ELR (cell line): ENCODE measurements at places on chromosomes 5 and 9.
A peak's percentile ranks its signal among the peaks of the same experiment; 100 is the strongest.

GRCh38 chr5:94793113-94793815, 174.8 kb downstream of the SLF1 start:
- DNase-seq, result peak; percentile 87

DNA sequence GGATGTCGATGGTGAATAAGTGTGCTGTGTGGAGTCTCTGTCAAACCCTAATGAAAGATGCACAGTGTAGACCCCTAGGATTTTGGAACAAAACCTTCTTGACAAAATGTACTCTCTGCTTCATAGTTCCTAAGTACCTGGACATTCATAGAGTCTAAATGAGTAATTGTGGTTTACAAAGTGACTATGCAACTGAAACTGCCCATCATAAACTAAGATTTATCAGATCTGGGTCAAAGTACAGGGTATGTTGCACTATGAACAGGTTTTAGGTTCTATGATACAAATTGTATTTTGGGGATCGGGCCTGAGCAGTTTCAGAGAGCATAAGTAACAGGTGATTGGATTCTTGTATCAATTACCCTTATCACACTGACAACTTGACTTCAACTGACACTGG, 79.4 kb downstream of the LURAP1L start:
- DNase-seq, result peak; percentile 24

GRCh38 chr5:969408-969839, 39.2 kb upstream of the NKD2 start:
- DNase-seq, result peak; percentile 23

- no peak for DNase-seq
Measured at GRCh38 chr5:36276864-36277263, 24.8 kb downstream of the RANBP3L start.

DNA sequence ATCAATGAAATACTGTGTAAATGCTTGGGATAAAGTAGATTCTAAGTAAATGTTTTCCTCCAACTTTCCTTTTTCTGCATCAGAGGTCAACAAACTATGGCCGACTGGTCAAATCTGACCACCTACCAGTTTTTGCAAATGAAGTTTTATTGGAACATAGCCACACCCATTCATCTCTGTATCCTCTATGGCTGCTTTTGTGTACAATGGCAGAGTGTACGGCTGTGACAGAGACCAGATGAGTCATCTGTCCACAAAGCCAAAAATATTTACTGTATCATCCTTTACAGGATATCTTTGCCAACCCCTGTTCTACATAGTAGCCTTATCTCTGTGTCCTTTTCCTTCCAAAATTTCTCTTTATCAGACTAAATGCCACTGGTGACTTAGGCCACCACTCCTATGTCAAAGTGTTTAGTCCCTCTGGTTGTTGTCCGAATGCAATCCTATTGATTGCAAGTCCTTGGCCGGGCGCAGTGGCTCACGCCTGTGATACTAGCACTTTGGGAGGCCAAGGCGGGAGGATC, 218.4 kb upstream of the KLF4 start:
- peak; percentile 79 for DNase-seq

GRCh38 chr5:75010838-75011237, 41.5 kb downstream of the GCNT4 start:
- DNase-seq, result no peak

DNA sequence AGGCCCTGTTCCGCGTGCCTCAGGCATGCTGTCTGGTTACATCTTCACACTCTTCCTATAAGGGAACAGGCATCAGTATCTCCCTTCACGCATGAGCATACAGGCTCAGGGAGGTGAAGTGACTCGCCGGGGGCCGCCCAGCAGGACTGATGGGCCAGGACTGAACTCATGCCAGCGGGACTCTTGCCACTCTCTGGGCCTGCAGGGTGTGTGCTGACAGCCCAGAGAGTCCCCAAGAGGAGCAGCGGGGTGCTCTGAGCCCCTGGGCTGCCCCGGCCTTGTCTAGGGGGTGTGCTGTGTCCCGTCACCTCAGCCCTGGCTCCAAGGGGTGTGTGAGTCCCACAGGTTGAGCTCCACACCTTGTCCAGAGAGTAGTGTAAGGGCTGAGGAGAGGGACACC, 9.9 kb downstream of the KCNT1 start:
- DNase-seq, result no peak

DNA sequence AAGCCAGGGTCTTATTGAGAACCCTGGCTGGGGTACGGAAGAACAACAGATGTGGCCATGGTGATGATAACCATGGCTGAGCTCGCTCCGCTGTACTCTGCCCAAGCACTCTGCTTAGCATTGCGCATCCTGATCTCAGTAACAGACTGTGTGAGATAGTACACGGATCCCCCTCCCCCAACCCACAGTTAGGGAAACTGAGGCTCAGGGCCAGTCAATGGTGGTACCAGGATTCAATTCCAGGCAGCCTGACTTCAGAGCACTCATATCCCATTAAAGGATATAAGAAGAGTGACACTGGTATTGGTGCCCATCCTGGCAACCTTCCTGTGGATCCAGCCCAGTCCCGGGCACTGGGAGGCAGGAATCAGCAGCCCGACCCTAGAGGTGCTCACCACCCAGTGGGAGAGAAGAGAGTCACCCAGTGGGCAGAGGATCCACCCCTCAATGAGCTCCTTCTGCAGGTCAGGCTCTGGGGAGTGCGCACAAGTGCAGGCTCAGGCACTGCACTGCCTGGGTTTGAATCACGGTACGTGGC, 26.5 kb upstream of the KIF12 start:
- DNase-seq, result no peak

GRCh38 chr5:73451224-73452130, 2.9 kb upstream of the FOXD1 start:
- DNase-seq, result peak; percentile 75

GRCh38 chr5:37900692-37901091, 60.9 kb upstream of the GDNF start:
- peak; percentile 74 for DNase-seq

DNA sequence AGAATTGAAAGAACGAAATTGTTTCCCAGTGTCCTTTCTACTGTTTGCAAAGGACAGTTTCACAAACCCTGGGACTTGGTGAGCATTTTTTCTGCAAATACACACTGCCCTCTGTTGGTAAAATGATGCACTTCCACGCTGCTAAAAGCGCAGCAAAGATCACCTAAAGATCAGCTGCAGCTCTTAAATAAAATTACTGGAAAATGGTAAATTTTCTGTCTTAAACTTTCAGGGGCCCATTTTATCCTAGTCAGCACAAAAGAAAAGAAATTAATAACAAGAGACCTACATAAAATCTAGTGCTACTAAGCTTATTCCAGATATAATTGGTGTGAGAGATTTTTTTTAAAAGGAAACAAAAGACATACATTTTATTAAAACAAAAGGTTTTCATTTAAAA, 566.0 kb downstream of the CAAP1 start:
- DNase-seq, result peak; percentile 55

DNA sequence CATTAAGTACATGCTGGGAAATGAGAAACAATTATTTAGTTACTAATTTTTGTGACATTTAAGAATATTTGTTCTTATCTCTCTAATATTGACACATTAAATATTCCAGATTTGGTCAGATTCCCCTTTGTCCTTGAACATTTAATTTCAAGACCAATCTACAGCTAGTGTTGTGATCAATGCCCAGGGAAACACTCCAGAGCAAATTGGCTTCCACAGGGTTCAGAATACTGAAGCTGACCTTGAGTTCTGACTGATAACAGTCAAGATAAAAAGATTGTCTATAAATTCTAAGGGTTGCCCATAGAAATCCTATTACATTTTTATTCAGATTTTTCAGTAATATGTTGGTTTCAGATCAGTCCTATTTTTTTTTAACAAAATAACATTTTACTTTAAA, 31.3 kb downstream of the ZFYVE16 start:
- DNase-seq, result no peak

DNA sequence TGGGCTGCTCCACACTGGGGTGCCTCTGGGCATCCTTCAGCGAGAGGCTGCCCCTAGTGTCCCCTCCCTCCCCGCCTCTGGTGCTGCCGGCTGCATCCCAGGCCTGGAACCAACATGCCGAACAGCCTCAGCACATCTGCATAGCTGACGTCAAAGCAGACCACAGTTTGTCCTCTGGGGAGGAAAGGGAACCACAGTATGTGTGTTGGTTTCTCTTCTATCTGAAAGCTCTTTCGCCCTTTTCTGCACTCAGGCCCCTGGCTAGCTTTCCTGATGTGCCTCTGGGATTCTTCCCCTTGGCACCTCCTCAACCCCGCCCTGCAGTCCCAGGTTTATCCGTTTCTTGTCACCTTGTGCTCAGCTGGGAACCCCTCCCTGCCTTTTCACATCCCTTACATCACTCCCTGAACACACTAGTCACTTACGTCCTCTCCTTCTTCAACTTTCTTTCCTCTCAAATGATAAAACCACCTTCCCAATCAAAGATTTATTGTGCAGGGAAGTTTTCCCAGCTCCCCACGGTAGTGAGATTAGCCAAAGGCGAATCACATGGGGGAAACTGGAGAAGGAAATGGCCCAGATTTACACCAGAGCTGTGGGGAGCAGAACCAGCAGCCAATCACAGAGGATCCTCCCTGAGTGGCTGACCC, 35.5 kb upstream of the B4GALT1 start:
- peak; percentile 25 for DNase-seq

DNA sequence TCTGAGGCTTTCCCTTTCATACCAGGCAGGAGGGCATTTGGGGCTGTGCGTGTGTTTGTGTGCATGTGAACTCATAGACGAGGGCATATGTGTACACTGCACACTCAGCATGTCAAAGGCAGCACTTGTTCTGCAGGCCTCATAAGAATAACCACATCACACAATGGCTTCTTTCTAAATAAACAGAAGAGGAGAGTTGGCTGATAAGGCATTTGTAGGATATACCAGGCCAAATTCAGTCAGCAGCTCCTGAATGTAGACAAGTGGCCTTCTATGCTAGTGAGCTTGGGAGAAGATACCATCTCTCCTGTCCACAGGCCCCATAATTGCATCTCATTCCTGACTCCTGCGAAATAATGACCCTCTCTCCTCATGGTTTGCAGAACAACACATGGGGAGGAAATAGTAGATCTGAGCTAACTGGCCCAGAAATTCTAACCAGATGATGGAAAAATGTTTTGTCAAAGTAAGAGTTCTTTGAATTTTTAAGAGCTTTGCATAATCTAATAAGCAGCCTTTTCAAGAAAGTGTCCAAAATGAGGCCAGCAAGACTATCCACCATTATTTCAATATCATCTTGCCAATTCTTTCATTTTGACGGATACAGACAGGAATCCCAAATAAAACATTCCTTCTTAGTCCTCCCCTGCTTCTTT, 60.5 kb upstream of the GAS1 start:
- no peak for DNase-seq

DNA sequence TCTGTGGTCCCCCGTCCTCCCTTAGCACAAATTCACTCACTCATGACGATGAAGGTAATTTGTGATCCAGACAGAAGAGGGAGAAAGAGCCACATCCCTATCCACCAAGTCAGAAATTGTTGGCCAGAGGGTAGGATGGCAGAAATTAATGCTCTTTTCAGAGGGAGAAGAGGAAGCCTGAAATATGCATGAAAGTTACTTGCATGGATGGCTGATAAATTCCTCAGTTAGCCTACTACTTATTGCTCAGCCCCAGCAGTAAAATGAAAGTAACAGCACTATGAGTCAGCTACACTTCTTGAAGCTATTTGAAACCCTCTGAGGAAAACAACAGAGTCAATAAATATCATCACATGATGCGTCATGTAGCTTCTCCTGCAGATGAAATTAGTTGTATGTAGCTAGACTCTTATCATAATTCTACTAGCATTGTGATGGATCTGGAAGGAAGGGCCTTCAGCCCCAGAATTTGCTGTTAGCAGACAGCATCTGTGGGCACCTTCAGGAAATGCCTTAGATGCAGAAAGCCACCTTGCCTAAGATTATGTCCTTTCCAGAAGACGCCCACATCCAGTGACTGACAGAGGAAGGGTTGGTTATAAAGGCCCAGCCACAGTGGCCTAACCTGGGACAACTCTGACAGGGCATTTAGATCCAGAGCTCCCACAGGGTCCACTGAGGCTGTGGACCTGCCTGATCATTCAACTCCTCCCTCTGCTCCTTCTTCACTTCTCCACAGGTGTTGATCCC, 81.2 kb upstream of the CCDC112 start:
- DNase-seq, result peak; percentile 94

DNA sequence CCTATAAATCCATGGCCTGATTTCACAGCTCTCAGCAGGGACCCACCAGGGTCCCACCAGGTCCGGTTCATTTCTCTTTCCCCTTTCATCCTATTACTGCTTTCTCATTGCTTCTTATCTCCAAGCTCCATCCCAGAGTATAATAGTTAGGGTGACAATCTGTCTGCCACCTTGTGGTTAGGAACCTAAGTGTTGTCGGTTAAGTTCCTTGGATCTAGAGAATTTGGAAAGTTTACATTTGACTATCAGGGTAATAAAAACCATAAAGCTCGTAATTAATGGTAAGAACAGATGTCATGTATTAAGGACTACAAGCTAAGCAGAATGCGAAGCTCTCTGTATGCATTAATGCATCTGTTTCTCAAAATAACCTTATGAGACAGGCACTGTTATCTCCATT, 259.1 kb downstream of the SH3GL2 start:
- DNase-seq, result peak; percentile 18

DNA sequence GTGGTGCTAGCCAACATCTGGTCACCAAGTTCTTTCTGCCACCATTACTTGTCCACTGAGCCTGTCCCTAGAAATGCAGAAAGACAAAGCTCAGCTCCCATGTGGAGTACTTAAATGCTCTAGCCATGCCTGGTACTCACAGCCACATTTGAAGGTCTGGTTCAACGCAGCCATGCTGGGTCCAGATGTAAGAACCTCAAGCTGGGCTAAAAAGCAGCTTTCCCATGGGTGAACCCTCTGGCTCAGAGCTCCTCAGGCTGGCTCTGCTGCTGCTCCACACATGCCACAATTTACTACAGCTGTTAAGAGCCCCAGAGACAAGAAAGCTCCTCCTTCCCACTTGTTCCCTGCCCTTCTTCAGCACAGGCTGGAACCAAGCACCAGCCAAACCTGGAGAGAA, 97.1 kb upstream of the LRRTM2 start:
- DNase-seq, result no peak

- DNase-seq, result no peak
Measured at GRCh38 chr5:54995168-54995567, 9.8 kb upstream of the ESM1 start.

DNA sequence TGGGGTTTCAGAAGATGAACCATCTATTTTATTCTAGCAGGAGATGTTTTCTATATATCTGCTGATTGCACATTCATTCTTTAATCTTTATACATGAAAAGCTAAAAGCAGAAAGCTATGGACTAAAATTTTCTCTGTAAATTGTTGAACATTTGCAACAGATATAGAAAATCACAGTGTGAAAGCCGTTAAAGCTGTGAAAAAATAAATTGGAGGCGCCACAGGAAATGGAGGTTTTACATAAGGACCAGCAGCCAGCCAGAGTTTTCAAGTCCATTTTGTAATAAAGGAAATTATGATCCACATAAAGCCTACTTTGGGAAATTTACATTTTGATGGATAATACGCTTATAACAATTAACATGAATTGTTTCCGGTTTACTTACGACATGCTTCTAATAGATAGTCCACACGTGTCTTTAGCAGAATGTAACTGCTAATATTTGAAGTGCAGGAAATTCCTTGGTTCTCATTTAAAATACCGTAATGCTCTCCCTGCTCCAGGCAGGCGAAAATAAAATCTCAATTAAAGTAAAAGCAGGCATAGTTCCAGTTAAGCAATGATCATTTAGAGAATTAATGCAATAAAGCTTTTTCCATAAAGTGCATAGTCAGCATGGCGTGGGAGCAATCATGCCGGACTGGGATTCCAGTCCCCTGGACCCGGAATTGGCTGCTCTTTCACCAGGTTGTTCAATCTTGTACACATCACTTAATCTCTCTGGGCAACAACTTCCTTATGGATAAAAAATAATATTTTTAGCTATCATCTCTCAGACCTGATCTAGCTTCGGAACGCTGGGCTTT, 445.4 kb downstream of the ZNF608 start:
- no peak for DNase-seq

- no peak for DNase-seq
Measured at GRCh38 chr9:76887951-76888350, 18.0 kb downstream of the PRUNE2 start.
